WTC11 (cell line): ENCODE measurements at places on chromosomes 7 and 10. TPM values are rescaled to one million over a fixed set of nuclear protein-coding genes. Genes with fewer than 3 reads are reported as not detected.

Gene GSTO2
- total RNA-seq = 10.7 to 18.7 TPM (median 17.6 TPM) in 3 replicates

DNA sequence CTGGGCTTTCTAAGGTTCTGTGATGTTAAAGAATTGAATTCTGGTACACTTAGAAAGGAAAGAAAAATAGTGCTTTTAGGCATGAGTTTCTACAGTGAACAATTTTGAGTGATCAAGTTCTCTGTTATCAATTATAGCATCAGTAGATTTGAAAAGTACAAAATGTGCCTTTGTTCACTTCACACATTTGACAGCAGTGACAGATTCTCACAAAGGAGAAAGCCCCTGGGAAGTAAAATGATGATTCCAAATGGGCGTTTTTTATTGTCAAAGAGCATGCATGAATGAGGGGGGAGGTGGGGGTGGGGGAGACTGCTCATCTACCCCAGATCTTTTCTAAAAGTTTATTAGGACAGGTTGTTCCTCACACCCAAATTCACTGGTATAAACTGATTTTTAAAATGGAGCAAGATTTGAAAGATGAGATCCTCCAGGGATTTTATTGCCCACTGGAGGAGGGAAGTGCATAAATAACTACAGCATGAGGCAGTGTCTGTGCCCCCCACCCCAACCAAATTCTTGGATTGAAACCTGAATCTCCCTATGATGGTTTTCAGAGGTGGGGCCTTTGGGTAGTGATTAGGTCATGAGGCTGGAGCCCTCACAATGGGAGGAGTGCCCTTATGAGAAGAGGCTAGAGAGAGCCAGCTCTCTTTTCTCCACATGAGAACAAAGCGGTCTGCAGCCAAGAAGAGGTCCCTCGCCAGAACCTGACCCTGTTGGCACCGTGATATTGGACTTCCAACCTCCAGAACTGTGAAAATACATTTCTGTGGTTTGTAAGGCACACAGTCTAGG, 79.5 kb downstream of the AOAH start:
- no peak for DNase-seq

GRCh38 chr10:56096226-56096517, 264.9 kb downstream of the ZWINT start:
- no peak for DNase-seq

DNA sequence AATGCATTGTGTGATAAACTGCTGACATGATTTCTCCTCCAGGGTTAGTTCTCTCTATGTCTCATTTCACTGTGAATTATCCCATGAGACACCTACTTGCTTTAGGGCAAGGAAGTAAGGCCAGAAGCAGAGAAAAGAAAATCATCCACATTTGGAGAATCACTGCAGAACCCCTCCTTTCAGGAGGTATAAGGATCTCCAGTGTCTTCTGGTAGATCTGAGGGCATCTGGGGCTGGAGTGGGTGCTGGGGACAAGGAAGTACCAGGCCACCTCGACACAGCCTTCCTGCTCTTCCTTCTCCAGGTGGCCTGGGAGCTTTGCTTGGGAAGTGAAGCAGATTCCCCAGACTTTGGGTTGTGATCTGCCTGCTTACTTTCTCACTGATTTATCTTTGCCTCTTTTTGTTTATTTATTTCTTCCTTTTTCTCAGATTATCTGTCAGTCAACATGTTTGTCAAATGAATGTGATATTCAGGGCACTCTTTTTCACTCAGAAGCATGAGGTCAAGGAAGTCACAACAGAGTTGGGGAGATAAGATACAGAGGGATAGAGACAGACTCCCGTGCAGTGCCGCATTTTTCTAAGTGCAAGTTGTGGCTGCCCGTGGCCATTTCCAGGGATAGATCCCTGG, 12.4 kb upstream of the CAMK2G start:
- no peak for DNase-seq

DNA sequence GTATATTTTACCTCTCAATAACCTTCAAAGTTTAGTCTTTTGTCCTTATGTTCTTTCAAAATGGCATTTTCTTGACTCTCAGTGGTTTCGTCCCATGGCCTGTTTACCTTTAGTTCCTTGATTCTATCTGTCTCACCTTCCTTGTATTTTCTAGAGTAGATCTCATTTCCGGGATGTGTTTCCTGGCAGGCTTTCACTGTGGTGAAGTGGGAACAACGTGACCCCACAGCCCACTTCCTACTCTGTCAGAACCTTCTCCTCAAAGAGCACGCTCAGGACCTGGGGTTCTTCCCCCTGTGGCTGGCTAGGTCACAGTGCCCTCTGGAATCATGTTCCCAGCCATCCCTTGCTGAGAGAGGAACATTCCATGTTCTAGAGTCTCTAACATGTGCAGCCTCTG, 129.9 kb upstream of the ZNF32 start:
- no peak for DNase-seq
